Psoas muscle (tissue), 8 donors: ENCODE measurements at places on chromosomes 1 and 21. TPM values are rescaled to one million over a fixed set of nuclear protein-coding genes. Genes with fewer than 3 reads are reported as not detected.

GRCh38 chr1:67044631-67045270 lies 9.2 kb downstream of the SLC35D1 start:
- DNase-seq = no peak

DNA sequence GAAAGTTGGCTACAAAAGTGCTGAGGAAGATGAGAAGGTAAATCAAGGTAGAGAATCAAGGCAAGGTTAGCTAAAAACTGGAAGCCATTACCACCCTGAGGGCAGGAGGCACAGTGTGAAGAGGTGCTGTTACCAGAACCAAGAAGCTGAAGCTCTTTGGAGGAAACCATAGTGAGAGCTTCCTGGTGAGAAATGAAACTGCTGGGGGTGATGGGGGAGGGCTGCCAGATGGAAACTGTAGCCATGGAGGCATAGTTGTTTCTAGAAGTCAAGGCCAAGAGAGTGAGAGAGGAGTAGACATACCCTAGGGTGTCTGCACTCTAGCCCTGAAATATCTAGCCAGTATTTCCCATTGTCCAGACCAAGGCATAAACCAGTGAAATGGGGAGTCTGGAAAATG lies 28.7 kb downstream of the IFI44 start:
- DNase-seq = no peak

- no peak for DNase-seq
Measured at GRCh38 chr1:219223496-219223895, 49.8 kb downstream of the LYPLAL1 start.

GRCh38 chr1:103108376-103109150 lies at the start of gene COL11A1:
COL11A1 (minus strand) TSS chr1:103108522; CDS start chr1:103108178, 344 bp downstream.
- peak; percentile 17 for DNase-seq

DNA sequence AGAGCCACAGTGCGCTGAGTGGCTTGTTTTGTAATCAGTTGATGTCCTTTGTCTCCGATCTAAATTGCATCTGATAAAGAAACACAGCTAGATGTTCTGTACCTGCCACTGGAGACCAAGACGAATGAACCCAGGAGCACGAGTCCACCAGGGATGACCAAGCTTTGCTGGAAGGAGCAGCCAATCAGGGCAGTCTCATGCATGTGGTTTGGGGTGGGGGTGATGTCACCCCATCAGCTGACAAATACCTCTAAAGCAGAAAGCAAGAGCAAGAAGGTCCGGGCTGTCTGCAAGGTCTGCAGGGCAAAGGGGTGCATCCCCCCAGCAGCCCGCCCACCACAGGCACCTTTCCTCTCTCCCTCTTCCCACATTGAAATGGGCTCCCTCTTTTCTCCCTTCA lies 653.8 kb downstream of the AJAP1 start:
- DNase-seq = no peak

- DNase-seq = no peak
Measured at GRCh38 chr1:205510308-205510950, 6.0 kb downstream of the CDK18 start.

- no peak for DNase-seq
Measured at GRCh38 chr1:211318576-211319280, 7.9 kb upstream of the TRAF5 start.

DNA sequence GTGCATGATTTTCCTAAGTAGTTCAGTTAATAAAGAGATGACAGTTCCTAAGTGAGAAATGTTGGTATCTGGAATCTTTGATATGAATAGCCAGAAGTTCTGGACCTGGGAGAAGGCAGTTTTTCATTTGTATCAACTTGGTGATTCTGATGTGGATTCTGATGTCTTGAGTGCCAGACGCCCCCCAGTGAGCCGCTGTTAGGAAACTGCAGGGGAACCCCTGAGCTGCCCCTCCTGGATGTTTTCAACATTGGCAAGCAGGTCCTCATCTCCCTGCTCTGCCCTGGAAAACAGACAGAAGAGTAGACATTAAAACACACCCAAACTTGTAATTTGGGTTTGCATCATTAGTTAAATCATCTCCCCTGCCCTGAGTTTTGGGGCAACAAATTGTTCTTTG lies 7.4 kb downstream of the ETS2 start:
- no peak for DNase-seq

The C1orf226 gene
- total RNA-seq = 0.61 TPM

GRCh38 chr1:107830075-107830474 lies 134.9 kb downstream of the VAV3 start:
- no peak for DNase-seq

DNA sequence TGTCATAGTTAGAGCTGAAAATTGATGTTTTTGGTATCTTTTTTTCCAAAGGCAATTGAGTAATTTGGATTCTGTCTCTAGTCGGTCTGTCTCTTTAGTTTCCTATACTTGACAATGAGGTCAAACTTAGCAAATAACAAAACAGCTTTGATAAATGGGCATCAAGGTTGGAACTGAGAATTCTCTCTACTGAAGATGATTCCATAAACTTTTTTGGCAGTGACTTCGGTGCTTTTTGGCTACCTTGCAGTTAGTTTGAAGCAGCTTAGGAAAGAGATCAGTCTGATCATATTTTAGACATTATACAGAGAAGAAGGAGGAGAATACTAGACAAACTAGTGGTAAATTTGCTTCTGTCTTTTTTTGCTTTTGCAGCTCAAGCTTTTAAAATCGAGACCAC lies 559 bp downstream of the VCAM1 start:
- no peak for DNase-seq

DNA sequence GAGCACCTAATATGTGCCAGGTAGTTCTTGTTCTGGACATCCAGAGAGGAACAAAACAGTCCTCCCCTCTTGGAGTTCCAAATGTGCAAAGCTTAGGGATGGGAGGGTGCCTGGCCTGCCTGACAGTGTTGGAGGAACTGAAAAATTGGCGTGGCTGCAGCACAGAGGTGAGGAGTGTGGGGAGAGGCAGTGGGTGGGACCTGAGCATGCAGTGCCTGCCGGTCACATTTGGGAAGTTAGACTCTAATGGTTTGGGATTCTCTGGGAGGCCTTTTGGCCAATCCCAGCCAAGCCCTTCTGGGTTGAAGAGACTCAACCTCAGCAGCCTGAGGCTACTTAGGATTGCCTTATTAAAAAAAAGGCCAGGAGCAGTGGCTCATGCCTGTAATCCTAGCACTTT lies 2.3 kb upstream of the TCEA3 start:
- DNase-seq = no peak

DNA sequence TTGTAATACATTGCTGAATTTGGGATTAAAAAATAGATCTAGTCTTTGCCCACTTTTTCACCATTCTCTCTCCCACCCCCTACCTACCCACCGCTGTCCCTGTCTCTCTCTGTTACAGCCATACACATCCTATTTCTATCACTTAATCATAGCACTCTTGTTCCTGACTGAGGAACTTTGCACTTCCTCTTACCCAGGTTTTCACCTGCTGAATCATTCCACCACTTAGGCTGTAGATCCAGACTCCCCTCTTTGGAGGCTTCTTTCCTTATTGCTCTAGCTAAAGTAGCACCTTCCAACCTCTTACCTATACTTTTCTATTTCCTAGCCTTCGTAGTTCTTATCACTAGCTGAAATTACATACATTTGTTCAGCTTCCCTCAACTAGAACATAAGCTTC lies 59.6 kb downstream of the ATP6V1G3 start:
- no peak for DNase-seq

The FAM43B gene
- 0.50 TPM for total RNA-seq

GRCh38 chr1:160657250-160657781 lies 10.5 kb upstream of the SLAMF1 start:
- no peak for DNase-seq

DNA sequence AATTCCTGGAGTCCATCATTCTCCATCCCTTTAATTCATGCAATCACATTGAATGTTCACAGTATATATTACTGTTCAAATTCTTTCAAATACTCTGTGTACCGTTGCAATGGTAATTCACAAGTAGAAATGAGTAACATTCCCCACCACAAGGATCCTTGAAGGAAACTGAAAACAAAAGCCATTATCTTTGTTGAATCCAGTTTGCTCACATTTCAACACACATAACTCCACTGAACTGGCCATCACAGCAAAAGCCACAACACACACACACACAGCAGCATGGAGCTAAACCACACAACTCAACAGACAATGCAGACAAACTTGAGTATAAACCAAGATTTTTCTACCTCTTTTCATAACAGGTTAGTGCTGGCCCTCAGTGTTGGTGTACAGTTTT lies 188.3 kb upstream of the GREM2 start:
- DNase-seq = no peak

GRCh38 chr1:248825909-248826760 lies at the start of gene SH3BP5L:
SH3BP5L (minus strand) TSS chr1:248825915; CDS start chr1:248824935, 980 bp downstream.
- peak; percentile 92 for DNase-seq

The ASPM gene
- 0.10 TPM for total RNA-seq

- DNase-seq = no peak
Measured at GRCh38 chr1:115457289-115457688, 119.2 kb upstream of the NGF start.

- DNase-seq = no peak
Measured at GRCh38 chr1:9691108-9691445, 39.5 kb downstream of the PIK3CD start.

GRCh38 chr1:163657719-163658118 lies 336.0 kb downstream of the NUF2 start:
- no peak for DNase-seq

- no peak for DNase-seq
Measured at GRCh38 chr1:101781201-101781831, 215.4 kb downstream of the OLFM3 start.

DNA sequence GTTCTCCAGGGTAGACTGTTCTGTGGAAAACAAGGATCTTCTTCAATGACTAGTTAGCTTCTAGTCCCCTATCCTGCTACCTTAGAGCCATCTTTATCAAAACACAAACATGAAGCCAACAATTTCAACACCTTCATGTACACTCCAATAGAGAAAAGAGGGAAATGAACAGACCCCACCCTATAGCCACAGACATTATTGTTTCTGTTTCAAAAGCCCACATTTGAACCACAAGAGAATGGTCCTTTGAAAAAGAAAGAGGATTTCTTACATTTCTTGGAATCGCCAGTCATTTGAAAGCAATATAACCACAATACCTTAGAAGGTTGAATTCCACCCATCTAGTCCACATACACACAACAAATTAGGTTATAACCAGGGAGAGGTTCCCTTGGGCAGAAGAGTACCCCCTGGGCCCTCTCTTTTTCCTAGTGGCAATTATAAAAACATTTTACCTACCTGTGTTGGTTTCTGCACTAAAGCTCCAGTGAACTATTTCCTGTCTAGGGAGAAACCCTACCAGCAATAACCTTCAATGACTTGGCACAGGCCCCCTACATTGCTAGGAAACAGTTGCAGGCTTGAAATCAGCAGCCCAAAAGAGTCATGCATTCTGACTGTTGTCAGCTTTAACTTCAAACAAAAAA lies 2.7 kb upstream of the LPGAT1 start:
- no peak for DNase-seq

The DIO1 gene
- not detected for total RNA-seq

DNA sequence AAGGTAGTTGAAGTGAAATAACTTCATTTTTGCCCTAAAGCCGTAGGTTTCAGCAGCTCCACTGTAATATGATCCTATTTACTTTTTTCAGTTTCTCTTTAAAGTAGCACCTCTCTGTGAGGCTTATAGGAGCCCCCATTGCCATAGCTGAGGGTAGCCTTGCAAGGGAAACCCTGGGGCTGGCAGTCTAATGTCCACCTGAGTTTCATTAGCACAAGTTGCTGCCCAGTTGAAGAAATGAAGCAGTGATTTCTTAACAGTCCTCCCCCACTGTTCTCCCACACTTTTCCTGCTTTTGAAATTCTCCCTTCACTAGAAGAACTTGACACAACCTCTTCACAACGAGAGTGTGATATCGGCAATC lies 1.5 kb downstream of the HMCN1 start:
- DNase-seq = no peak

The CLIC6 gene
- 35.5 TPM for total RNA-seq

DNA sequence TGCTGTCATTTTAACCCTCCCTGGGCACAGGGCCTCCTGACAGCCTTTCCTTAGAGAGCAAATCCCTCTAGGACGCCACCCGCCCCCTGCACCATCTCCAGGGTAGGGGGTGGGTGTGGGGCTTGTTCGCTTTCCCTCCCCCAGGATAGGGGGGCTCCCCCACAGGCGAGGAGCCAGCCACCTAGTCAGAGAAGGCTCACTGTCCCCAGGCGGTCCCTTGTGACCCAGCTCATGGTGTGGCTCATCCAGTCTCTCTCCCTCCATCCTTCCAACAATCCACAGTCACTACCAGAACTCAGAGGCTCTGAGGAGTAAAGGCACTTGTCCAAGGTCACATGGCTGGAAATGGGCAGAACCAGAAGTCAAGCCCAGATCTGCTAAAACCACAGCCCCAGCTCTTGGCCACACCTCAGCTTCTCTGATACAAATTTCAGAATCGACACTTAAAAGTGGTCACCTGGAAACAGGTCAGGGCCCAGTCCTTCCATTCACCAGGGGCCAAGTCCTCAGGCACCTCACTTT lies 89.8 kb downstream of the MRPL37 start:
- DNase-seq = no peak

DNA sequence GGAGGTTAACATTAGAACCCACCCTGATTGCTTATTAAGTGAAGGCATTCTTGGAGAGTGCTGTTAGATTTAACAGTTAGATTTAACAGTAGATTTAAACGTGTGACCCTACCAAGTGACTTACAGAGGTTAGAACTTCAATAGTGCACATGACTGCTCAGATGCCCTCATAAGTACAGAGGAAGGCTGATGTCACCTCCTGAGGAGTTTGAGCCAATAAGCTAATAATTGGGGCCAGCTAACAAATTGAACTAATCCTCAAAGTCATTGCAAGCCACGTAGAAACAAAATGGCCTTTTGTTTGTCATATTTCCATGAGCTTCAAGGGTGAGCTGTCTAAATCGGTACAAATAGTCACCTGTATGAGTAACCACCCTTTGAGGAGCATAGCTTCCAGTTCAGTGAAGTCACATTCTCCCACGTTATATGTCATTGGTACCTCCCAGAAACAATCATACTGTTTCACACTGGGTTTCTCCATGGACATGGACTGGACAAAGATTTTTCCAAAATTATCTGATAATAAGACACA lies 11.7 kb downstream of the AVPR1B start:
- DNase-seq = no peak

- DNase-seq = no peak
Measured at GRCh38 chr1:5911871-5912271, 80.4 kb downstream of the NPHP4 start.

DNA sequence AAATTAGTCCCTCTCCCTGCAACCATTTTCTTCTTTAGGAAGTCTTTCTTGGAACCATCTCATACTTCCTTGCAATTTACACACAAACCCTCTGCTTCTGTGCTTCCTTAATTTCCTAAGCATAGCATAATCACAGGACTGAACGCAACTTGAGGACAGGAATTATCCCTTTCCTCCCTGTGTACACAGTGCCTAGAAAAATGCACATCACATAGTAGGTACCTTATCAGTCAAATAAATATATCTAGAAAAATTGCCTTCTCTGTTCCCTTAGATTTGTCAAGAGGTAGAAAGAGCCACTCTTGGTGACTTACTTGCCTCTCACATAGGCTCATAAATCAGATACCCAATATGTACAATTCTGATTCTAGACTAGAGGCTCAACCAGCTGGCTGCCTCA lies 4.9 kb downstream of the ASPM start:
- DNase-seq = no peak

- DNase-seq = no peak
Measured at GRCh38 chr21:39362733-39363132, 13.8 kb upstream of the HMGN1 start.

The PIGK gene
- total RNA-seq = 12.3 TPM

The CHRM3 gene
- total RNA-seq = not detected
